ENCODE measurements at places on chromosomes 16 and 17.

GRCh38 chr16:68086336-68086841 lies 1.2 kb downstream of the NFATC3 start:
- no peak for DNase-seq

DNA sequence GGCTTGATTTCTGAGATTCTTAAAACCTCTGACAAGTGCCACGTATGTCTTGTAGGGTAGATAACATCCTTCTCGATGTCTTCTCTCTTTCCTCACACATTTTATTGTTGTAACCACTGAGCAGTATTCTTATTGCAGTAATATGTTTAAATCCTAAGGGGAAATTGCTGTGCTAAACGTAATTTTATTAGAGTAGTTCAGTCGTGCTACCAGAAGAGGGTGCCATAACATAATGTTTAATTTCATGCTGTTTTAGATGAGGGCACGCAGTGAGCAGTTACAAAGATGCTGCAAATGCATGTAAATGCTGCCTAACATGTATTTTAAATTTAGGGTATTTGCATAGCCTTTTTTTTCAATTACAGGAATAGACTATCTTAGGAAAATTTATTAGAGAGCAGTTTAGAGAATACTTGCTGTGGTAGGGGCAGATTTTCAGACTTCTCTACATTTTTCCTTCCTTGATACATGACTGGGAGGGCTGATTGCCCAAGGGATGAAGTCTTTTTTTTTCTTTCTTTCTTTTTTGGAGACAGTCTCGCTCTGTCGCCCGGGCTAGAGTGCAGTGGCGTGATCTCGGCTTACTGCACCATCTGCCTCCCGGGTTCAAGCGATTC lies 51.7 kb downstream of the GAN start:
- DNase-seq = no peak

GRCh38 chr16:10093576-10093975 lies 88.7 kb downstream of the GRIN2A start:
- DNase-seq = peak; percentile 66

- DNase-seq = no peak
Measured at GRCh38 chr17:58341861-58342475, 10.0 kb downstream of the SUPT4H1 start.

GRCh38 chr17:72616447-72616846 lies 476.0 kb downstream of the SLC39A11 start:
- DNase-seq = no peak

DNA sequence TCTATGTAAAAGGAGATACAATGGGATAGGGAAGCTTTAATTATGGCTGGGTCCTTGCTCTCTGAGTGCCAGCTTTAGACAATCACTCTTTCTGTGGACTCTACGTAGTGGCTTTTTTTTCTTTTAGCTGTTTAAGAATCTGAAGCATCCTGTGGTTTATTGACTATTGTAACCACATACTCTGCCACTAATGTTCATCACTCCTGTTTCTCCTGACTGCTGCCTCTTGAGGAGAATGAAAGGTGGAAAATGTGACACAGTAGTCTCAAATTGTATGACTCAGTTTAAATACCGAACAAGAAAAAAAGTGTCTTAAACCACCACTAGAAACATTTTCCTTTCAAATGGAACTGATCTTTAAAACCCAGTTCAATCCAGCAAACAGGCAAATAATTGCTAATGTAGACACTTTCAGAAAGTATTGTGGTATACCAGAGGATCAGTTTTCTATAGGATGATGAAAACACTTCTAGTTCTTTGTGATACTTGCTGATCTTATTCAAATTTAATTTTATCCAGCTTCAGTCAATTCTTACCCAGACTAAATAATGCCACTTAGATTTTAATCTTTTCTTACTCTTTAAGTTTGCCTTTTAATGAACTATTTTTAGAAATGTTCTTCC lies 302.7 kb upstream of the PMFBP1 start:
- DNase-seq = no peak

DNA sequence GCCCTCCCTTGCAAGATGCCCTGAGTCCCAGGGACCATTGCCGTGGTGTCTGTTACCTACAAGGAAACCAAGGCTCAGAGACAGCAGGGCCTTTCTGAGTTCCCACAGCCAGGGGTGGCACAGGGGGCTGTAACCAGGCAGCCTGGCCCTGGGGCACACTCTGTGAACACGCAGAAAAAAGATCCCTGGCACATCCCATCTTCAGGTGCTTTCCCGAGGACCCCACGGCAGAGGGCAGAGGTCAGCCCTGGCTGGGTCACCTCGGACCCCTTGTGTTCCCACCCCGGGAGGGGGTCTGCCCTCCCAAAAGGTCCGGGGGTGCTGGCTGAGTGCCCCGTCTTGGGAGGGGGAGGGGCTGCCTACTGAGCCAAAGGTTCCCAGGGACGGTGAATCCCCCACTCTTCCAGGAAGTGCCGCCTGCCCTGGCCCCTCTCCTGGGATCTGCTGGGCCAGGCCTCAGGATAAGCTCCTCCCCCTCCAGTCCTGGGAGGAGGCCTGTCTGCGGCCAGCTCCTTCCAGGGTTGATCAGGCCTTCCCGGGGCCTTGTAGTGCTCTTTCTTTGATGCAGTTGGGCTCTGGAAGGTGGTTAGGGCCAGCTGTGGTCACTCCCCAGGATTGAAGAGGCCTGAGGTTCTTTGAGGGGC lies 8.1 kb downstream of the GLIS2 start:
- no peak for DNase-seq

- DNase-seq = no peak
Measured at GRCh38 chr17:77454242-77455095, 313.7 kb downstream of the SEC14L1 start.

- no peak for DNase-seq
Measured at GRCh38 chr17:72423718-72424117, 302.9 kb downstream of the SOX9 start.

DNA sequence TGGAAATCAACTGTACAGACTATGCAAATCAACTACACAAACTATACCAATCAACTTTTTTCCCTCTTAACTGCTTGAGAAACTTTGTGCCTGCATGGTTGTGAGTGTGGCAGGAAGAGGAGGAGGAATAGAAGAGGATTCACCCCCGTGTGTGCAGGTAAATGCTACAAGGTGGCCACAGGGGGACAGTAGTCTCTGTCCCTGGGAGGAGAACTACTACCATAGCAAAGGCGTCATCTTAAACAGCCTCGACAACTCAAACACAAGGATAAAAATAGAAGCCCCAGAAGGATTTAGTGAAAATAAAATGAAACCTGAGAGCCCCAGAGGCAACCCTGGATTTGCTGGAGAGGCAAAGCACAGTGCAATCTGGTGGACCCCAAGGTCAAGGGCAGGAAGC lies 199.5 kb upstream of the DYNLRB2 start:
- no peak for DNase-seq

Data from NCI-H2029 (cell line).